ENCODE measurements at places on chromosomes 3 and 15.
A peak's percentile ranks its signal among the peaks of the same experiment; 100 is the strongest.

GRCh38 chr15:73323374-73323955, 45.3 kb downstream of the HCN4 start:
- no peak for DNase-seq

GRCh38 chr3:52221563-52222318, 3.7 kb downstream of the TLR9 start:
- no peak for DNase-seq

GRCh38 chr3:196179380-196180308, 31.6 kb downstream of the ZDHHC19 start:
- DNase-seq: peak; percentile 69

GRCh38 chr15:93048759-93049161, 40.3 kb downstream of the RGMA start:
- DNase-seq: no peak

DNA sequence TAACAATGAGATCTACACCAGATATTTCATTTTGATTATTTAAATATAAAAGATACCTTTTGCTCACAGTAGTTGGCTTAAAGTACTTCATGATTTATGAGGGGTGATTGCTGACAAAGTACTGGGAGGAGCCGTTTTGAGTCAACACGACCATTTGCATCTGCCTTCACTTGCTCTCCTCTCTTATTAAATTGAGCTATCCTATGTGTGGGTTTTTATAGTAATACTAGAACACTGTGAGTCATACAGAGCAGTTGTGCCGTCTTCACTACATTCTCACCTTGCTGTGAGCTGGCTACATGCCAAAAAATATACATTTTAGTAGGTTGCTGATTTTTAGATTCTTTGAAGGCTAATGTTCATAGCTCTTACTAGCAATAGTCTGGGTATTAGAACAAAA, 161.2 kb downstream of the ALCAM start:
- DNase-seq: no peak

GRCh38 chr15:93283854-93284253, 194.8 kb upstream of the RGMA start:
- DNase-seq: no peak

DNA sequence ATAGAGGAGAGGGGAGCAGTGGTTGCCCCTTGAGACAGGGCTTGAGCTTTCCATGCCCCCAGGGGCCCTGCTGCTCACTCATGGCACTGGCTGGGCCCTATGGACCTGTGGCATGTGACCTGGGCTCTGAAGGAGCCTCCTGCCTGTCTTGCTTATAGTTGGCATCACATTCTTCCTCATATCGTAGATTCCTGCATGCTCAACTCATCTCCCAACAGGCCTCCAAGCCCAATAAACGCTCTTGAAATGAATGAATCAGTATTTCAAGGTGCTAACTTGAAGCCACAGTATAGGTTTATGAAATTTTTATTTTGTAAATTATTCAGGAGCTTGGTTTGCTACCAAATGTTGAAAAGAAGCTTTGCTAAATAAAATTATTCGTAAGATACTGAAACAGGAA, 93.3 kb upstream of the SLC7A14 start:
- no peak for DNase-seq

- no peak for DNase-seq
Observed at GRCh38 chr3:67654844-67655177, 399 bp upstream of the SUCLG2 start.

DNA sequence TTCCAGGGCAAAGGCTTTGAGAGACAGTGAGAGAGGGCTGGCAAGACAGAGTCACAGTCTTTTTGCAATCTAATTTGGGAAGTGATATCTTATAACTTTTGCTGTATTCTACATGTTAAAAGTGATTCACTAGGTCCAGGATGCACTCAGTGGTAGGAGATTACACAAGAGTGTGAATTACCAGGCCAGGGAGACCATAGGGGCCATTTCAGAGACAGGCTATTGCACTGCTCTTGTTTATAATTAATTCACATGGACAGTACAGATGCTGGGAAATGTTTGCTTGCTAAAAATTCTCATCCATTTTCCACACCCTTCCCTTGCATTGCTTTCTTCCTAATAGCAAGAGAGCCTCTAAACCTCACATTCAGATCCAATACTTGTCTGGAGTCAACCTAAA, 22.6 kb upstream of the POMGNT2 start:
- no peak for DNase-seq

- no peak for DNase-seq
Observed at GRCh38 chr3:52240886-52241370, 2.0 kb upstream of the TWF2 start.

- DNase-seq: no peak
Observed at GRCh38 chr3:171023566-171023965, 3.0 kb downstream of the SLC2A2 start.

GRCh38 chr15:48981941-48982340, 18.2 kb upstream of the SHC4 start:
- no peak for DNase-seq

DNA sequence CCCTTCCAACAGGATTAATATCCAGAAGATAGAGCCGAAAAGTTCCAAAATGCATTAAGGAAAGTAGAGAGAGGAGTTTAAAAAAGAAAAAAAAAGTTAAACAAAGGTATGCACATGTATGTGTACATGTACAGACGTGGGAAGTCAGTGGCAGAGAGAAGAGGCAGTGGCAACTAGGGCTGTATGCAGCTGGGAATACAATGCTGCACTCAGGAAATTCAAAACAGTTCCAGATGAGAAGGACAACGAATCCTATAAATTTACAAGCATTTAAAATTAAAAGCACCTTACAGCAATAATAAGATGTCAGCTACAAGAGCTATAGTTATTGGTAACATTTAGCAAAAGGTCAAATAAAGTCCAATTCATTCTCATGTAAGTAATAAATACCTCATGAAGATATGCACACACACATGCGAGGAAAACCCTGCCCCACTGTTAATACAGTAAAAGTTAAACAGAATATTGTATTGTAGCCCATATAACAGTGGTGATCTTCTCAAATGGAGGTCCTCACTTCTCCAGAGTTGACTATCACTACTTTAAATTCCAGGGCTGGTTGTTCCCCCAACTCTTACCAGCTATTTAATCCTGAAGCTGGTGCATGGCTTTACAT, 18.2 kb downstream of the MRPL3 start:
- no peak for DNase-seq

DNA sequence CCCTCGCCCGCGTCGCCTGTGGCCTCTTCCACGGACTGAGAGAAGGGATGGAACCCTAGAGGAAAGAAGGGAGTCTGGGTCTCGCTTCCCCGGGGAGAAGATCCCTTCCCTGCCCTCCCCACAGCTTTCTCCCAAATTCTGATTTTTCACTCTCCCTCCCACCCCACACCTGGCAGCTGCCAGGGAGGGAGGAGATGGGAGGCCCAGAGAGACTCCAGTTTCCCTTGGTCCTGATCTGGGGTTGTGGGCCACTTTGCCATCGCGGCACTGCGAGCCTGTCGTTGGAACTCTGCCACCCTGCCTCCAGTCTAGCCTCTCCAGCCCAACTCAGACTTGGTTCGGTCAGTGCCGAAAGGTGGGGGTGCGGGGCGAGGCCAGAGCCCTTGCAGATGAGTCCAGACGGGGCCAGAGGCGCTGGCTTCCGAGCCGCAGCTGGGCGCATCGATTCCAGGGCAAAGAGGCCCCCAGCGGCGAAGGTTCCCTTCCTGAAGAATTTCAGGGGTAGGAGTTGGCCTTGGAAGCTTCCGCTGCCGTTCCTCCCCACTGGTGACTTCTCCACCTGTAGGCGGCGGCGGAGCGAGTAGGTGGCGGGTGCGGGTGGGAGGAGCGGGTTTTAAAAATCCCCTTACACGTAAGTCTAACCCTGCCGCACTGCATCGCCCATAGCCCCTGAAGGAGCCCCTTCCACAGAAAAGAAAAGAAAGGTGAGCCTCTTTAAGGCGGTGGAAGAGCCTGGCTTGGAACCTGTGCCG, 5.2 kb downstream of the WNT5A start:
- no peak for DNase-seq

GRCh38 chr3:178522200-178523052, 13.8 kb upstream of the KCNMB2 start:
- DNase-seq: no peak

- no peak for DNase-seq
Observed at GRCh38 chr3:31960793-31961431, 20.1 kb downstream of the OSBPL10 start.

DNA sequence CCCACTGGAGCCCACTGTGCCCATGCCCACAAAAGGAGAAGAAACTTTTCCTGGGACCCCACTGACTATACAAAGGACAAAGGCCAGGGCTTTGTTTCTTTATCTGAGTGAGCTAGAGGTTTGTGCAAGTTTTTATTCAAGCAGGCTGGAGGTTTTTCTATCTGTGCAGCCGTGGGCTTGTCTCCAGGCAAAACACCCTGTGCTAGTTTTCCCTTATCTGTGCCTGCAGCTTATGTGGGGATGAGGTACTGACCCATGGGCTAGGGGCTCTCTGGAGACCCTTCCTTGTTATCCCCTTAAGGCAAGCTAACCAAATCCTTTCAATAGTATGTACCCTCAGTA, 545.5 kb downstream of the ZPLD1 start:
- DNase-seq: no peak

Data from stimulated activated CD4-positive, alpha-beta T cell treated with anti-CD3 and anti-CD28 coated beads, Interleukin-15, amount 100 ng/mL, for 1 hour (primary cell).